ENCODE measurements at places on chromosomes 2 and 18.
A peak's percentile ranks its signal among the peaks of the same experiment; 100 is the strongest.

DNA sequence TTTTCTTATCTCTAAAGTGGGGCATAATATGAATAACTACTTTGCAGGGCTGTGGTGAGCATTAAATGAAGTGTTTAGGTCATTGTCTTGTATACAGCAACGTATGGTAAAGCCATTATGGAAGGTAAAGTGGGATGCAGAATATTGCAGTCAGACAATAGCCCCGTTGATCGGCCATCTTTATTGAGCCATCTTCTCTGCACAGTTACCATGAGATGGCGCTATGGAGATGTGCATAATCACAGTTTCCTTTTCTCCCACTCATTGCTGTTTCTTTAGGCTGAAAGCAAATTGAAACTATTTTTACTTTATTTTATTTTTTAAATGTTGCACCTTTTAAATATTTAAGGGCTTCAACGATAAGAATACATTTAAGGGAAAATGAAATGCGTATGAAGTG lies 108.9 kb downstream of the THSD7B start:
- DNase-seq: no peak

DNA sequence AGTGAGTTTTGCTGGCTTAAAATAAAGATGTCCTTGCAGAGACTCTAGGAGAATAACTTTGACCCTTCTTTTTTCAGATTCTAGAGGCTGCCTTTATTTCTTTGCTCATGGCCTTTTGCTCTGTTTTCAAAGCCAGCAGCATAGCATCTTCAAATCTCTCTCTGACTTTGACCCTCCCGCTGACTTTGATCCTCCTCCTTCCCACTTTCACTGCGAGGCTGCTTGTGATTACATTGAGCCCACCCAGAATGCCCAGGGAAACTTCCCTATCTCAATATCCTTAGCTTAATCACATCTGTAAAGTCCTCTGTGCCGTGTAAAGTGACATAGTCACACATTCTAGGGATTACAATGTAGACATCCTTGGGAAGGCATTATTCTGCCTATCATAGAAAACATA lies 23.9 kb downstream of the TACR1 start:
- DNase-seq: no peak

DNA sequence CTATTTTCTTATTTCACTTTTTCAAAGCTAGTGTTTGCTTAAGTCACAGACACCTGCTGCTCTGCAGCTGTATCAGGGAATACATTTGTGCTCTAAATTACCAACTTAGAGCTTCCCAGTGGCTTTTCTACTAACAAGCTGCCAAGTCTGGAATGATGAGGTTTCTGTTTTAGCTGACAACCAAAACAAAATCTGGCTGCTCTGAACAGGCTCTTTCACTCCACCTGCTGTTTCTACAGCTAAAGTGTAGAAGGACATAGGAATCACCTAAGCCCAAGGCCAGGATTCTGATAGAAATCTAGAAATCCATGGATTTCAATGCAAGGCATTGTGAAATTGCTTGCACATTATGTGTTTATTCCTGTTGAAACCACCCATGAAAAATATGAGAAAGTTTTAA lies 201.2 kb downstream of the SUCLG1 start:
- DNase-seq: no peak

DNA sequence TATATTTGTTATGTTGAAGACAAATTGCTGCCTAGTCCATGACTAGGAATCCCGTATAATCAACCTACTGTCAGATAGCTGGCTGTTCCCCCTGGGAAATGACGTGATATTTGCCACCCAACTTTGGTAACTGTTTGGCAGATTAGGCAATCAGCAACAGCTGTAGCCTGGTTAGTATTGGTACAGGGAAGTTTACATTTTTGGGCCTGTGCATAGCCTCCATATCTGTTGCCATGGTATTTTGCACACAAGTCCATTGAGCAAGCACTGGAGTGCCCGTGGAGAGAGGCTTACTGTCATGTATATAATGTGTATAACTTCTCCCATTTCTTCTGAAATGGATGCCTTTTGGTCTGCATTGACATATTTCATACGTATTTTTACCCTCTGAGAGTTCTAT lies 27.7 kb downstream of the BIRC6 start:
- no peak for DNase-seq

DNA sequence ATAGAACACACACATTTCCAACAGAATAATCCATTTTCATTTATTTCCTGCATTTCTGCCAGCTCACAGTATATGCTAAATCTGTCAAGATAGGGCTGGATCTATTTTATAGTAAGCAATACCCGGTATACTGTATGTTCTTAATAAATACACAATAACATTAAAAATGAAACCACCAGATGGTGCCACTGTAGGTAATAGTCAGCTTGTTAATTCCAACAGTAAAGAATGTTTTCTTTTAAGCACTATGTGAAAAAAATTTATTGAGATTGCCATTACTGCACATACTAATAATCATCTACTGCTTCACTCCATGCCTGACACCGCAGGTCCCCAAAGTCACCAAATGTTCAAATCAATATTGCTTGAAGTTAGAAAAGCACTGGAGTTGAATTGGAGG lies 131.5 kb upstream of the PGAP1 start:
- DNase-seq: no peak

GRCh38 chr2:45788401-45788800 lies 136.9 kb downstream of the PRKCE start:
- DNase-seq: no peak

- no peak for DNase-seq
Measured at GRCh38 chr2:62565309-62565908, 59.4 kb upstream of the TMEM17 start.

GRCh38 chr2:23669413-23670244 lies 257.3 kb downstream of the ATAD2B start:
- no peak for DNase-seq

GRCh38 chr18:48229552-48229981 lies 179.6 kb downstream of the ZBTB7C start:
- no peak for DNase-seq

DNA sequence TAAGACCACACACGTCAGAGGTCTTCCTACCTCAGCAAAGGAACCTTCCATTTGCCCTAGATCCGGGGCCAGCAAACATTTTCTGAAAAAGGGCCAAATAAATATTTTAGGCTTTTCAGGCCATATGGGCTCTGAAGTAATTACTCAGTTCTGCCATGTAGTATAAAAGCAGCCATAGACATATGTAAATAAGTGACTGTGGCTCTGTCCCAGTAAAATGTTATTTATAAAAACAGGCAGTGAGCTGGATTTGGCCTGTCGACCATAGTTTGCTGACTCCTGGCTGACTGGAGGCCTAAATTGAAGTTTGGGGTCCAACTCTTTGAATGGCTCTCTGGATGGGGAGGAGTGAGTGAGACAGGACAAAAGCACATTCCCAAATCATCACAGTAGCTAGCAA lies 49.5 kb downstream of the ABCB11 start:
- DNase-seq: no peak

DNA sequence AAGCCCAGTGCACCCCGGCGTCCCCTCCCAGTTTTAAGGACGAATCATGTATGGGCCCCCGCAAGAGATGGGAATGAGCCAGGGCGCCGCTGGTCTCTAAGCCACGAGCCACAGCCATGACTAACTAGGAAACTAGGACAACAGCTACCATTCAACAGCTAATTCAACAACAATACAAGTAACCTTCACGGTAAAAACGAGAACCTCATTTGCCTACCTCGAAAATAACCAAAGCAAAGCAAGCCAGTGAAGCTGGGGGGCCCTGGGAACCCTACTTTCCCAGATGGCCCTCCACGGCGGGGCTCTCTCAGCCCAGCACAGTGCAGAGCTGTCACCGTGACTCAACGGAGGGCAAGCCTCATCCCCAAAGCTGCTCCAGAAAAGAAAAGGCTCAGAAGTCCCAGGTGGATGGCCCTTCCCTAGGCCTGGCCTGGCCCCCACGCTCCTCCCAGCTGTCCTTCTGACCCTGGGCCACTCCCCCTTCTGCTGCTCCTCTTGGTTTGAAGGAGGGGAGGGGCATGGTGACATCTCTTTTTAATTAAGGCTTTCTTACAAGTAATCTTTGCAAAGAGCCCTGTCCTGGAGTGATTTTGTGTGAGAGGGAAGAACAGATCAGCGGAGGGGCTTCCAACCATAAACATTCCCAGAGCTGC lies 126.3 kb downstream of the HDAC4 start:
- DNase-seq: peak; percentile 49

DNA sequence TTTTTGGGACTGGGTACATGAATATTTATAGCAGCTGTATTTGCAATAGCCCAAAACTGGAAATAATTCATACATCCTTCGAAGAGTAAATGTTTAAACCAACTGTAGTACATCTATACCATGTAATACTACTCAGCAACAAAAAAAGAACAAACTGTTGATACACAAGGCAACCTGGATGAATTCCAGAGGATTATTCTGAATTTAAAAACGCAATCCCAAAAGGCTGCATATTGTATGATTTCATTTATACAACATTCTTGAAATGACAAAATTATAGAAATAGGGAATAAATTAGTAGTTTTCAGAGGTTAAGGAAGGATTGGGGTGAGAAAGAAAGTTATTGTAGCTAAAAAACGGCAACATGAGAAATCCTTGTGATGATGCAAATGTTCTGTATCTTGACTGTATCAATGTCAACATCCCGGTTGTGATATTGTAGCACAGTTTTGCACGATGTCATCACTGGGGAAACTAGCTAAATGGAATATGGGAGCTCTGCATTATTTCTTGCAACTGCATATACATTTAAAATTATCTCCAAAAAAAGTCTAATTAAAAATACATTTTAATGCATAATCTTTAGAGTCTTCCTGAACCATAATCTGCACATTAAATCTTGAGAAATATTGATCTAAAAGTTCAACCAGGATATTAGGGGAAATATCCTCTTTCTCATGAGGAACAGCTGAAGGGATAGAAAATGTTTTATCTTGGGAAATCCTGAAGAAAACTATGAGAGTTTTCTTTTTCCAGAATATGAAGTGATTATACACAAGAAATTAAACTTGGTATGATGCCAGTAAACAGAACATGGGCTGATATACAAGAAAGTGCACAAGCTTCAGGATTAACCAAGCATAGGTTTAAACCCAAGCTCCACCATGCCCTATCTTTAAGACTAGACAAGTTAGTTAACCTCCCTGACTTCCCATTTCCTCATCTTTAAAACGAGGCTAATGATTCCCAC lies 21.9 kb downstream of the EVA1A start:
- DNase-seq: no peak

- no peak for DNase-seq
Measured at GRCh38 chr18:62763101-62763521, 47.8 kb downstream of the PHLPP1 start.

GRCh38 chr2:156098506-156098905 lies 234.0 kb downstream of the NR4A2 start:
- DNase-seq: no peak

DNA sequence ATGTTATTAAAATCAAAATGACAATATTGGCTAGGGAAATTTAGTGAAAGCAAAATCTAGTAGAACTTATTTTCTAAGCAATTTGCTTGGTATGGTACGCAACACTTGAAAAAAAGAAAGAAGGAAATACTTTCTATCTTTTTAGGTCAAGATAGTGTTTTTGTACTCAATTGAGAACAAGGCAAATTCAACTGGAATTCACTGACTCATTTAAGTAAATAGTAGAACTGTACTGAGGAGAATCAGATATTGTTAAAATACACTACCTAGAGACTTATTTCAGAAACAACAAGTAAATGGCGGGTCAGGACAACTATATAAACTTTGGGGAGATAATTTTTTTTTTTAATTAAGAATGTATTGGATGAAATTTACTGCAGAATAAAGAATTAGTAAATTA lies 18.9 kb downstream of the ZRANB3 start:
- DNase-seq: no peak

GRCh38 chr2:118665784-118666529 lies 181.5 kb downstream of the EN1 start:
- no peak for DNase-seq

- no peak for DNase-seq
Measured at GRCh38 chr2:24199968-24200590, 25.2 kb downstream of the FAM228A start.

GRCh38 chr2:187614756-187615155 lies 60.5 kb upstream of the TFPI start:
- DNase-seq: no peak
